ENCODE measurements at places on chromosomes 13 and 19.

GRCh38 chr13:85755123-85755522 lies 44.1 kb downstream of the SLITRK6 start:
- DNase-seq: no peak

DNA sequence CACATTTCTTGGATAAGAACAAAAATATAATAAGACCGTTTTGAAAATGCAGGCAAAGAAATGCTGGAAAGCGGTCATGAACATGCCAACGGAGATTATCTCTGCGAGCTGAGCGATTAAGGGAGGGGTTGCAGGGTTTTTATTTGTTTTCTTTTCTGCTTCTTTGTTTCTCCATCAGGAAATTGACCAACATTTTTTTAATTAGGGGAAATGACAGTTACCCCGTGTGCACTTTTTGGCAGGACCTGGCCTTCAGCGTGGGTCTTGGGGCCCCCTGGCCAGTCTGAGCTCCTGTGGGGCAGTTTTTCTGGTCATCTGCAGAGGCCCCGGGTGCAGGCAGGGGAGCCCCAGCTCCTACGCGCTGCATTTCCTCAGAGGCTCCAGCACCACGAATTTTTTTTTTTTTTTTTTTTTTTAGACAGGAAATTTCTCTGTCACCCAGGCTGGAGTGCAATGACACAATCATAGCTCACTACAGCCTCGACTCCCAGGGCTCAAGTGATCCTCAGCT lies 31.3 kb upstream of the HOMER3 start:
- no peak for DNase-seq

DNA sequence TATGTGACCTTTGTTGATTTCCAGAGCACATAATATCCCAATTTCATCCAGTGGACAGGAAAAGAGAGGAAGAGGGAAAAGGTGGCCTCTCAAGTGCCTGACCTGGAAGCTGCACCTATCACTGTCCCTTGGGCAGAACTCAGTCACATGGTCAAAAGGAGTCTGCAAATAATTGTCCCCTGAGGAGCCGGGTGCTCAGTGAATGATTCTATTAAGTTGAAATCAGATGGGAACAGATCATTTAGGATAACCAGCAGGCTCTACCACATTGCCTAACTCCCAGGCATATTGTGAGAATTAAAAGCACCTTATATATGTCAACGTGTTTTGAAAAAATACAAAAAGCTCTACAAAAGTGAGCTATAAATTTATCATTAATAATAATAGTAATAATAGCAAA lies 6.8 kb downstream of the KL start:
- DNase-seq: no peak

- DNase-seq: no peak
These were observed 1295.1 kb upstream of the PCDH20 start for GRCh38 chr13:62710787-62711186.

DNA sequence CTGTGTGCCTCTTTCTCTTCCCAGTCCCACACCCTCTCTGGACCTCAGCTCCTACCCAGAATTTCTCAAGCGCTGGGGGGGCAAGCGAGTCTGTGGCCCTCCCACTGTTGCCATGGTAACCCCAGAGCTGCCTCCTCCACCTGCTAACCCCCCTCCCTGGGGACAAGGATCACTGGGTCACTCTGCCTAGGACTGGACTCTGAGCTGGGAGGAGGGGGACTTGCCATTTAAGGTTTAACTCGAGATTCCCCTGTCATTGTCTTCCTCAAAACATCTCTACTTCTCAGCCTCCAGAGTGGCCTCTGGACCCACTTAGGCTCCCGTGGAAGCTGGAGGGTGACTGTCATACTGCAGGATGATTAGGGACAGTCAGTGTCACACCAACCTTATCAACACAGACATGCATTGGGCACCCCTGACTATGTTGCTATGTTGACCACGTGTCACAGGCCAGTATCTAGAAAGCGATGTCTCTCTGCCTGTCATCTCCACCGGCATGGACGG lies 2.2 kb downstream of the PALM3 start:
- no peak for DNase-seq

GRCh38 chr13:102369302-102369701 lies 32.5 kb downstream of the FGF14 start:
- DNase-seq: no peak

DNA sequence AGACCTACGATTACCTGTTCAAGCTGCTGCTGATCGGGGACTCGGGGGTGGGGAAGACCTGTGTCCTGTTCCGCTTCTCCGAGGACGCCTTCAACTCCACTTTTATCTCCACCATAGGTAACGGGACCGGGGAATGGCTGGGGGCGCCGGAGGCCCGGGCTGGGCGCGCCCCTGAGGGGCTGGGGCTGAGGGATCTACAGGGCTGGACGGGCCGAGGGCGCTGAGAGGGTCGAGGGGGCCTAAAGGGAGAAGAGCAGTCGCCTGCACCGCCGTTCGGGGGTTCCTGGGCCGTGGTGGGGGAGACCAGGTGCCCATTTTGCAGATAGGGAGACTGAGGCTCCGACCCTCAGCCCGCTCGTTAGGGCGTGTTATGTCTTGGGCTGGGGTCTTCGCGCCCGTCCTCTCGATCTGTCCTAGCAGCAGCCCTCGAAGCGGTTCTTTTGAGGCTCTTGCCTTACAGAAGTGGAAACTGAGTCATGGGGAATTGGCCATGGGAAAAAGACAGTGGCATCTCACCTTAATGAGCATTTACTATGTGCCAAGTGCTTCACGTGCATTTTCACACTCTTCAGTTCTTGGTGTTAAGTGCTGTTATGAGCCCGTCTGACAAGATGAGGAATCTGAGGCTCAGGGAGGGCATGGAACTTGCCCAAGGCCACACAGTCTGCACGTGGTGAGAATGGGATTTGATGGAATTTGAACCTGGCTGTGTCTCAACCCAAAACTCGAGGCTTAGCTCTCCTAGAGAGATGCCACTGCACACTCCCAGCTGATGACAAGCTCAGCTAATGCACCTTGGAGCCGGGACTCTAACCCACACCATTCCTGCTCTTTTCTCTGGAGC lies 442 bp downstream of the RAB8A start:
- DNase-seq: no peak
